GM12878 (cell line): ENCODE measurements at places on chromosomes 12 and 14. TPM values are rescaled to one million over a fixed set of nuclear protein-coding genes. Genes with fewer than 3 reads are reported as not detected.

- H3K4me1 ChIP-seq: no peaks in the 10 kb centered on the region
- no peaks in the 10 kb centered on the region; the same call in 1 of the 2 replicates for H3K27me3 ChIP-seq
- no peak for DNase-seq
These were observed 3.6 kb downstream of the FGD4 start for GRCh38 chr12:32402946-32403345.

DNA sequence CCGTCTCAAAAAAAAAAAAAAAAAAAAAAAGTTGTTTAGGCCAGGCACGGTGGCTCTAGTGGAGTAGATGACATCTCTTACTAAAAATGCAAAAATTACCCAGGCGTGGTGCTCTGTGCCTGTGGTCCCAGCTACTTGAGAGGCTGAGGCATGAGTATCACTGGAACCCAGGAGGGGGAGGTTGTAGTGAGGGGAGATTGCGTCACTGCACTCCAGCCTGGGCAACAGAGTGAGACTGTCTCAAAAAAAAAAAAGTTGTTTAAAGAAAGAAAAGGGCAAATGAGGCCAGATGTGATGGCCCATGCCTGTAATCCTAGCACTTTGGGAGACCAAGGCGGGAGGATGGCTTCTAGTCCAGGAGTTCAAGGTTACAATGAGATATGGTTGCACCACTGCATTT, 36.6 kb upstream of the SPPL3 start:
- H3K36me3 ChIP-seq: no peaks in the 10 kb centered on the region
- no peaks in the 10 kb centered on the region; the same call in 1 of the 2 replicates for H3K4me1 ChIP-seq
- no peaks in the 10 kb centered on the region; the same call in 1 of the 2 replicates for H3K27me3 ChIP-seq
- DNase-seq: no peak
- H3K27ac ChIP-seq: no peak overlapping the region

GRCh38 chr12:46523446-46523845, 150.9 kb upstream of the SLC38A2 start:
- H3K4me1 ChIP-seq: peaks cover 5% of the 10 kb centered on the region
- H3K27ac ChIP-seq: no peak overlapping the region
- H3K4me3 ChIP-seq: no peak overlapping the region
- H3K36me3 ChIP-seq: no peaks in the 10 kb centered on the region

- no peak overlapping the region for H3K4me3 ChIP-seq
- DNase-seq: no peak
- H3K4me1 ChIP-seq: no peaks in the 10 kb centered on the region
- H3K27me3 ChIP-seq: no peaks in the 10 kb centered on the region
These were observed 175.7 kb downstream of the RIMBP2 start for GRCh38 chr12:130540376-130540775.

DNA sequence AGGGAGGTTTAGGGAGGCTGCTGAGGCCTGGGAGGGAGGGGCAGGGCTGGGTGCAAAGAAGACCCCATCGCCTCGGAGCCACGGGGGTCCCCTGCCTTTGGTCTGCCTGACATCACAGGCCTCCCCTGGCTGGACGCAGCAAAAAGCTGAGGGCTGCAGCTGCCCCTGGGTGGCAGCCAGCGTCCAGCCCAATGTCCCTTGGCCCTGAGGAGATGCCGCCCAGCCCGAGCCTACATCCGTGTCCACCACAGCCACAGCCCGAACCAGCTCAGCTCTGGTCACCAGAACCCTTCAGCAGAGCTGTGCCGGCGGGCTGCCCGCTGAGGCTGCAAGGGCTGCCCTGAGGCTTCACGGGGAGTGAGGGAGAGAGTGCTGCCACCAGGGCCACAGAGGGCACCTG, 1.9 kb downstream of the NUDT14 start:
- peaks cover 8% of the 10 kb centered on the region for H3K4me1 ChIP-seq
- H3K36me3 ChIP-seq: no peaks in the 10 kb centered on the region
- DNase-seq: no peak
- no peaks in the 10 kb centered on the region for H3K27me3 ChIP-seq
- no peak overlapping the region for H3K27ac ChIP-seq

- H3K27me3 ChIP-seq: peaks cover 6% of the 10 kb centered on the region
- H3K27ac ChIP-seq: no peak overlapping the region
- no peak for DNase-seq
- H3K4me1 ChIP-seq: no peaks in the 10 kb centered on the region
- no peak overlapping the region for H3K4me3 ChIP-seq
These were observed 910.0 kb downstream of the TMEM121 start for GRCh38 chr14:106436310-106436905.

DNA sequence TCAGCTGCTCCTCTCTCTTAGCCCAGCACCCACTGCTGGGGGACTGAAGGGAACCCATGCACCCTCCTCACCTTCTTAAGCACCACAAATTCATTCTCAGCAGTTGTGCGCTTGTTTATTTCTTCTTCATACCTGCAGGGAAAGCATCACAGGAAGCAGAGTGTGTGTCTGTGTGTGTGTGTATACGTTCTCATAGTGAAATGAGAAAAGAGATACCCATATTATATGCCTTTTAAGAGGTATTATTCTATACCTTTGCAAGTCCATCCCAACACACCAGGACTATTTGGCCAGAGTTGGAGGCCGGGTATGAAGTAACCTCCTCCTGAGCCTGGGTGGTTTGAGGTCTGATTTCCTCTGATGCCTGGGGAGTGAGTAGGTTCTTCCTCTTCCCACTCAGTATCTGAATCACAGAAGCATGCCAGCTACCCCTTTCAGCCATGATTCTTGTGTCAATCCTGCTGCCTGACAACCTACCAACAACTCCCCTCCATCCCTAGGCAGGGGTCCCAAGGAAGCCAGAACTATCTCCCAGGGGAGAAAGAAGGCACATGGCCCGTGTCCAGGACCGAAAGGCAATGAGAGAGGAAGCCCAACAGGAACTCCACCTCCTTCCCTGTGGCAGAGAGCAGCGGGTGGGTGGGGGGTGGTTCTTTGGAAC, 3.0 kb downstream of the KRT73 start:
- no peaks in the 10 kb centered on the region for H3K4me1 ChIP-seq
- no peak for DNase-seq
- H3K4me3 ChIP-seq: no peak overlapping the region
- peaks cover 3% of the 10 kb centered on the region for H3K27me3 ChIP-seq

GRCh38 chr14:52185178-52185577, 82.3 kb upstream of the PTGDR start:
- no peaks in the 10 kb centered on the region for H3K4me1 ChIP-seq
- H3K27me3 ChIP-seq: no peaks in the 10 kb centered on the region
- no peak overlapping the region for H3K27ac ChIP-seq
- no peak for DNase-seq

- no peaks in the 10 kb centered on the region for H3K36me3 ChIP-seq
- H3K4me3 ChIP-seq: no peak overlapping the region
- H3K27me3 ChIP-seq: no peaks in the 10 kb centered on the region
- no peak for DNase-seq
These were observed 48.7 kb upstream of the CDKN3 start for GRCh38 chr14:54348001-54348611.

GRCh38 chr14:49550286-49551184, 35.6 kb downstream of the RPS29 start:
- no peak overlapping the region for H3K27ac ChIP-seq
- no peaks in the 10 kb centered on the region for H3K27me3 ChIP-seq
- H3K4me3 ChIP-seq: no peak overlapping the region

DNA sequence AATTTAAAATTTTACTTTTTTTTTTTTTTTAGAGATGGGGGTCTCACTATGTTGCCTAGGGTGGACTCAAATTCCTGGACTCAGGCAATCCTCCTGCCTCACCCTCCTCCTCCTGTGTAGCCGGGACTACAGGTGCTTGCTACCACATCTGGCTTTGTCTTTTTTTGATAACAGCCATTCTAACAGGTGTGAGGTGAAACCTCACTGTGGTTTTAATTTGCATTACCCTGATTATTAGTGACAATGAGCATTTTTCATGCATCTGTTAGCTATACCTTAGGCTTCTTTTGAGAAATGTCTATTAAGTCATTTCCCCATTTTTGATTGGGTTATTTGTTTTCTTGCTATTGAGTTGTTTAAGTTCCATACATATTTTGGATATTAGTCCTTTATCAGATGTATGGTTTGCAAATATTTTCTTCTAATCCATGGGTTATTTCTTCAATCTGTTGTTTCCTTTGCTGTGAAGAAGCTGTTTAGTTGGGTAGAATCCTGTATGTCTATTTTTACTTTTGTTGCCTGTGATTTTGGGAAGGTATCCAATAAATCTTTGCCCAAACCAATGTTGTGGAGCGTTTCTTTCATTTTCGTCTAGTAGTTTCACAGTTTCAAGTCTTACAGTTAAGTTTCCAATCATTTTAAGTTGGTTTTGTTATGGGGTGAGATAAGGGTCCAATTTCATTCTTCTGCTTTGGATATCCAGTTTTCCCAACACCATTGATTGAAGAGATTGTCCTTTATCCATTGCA, 86.1 kb downstream of the MYF5 start:
- H3K4me1 ChIP-seq: peaks cover 5% of the 10 kb centered on the region; the same call in 1 of the 2 replicates
- H3K4me3 ChIP-seq: no peak overlapping the region
- no peaks in the 10 kb centered on the region for H3K27me3 ChIP-seq
- no peak for DNase-seq

DNA sequence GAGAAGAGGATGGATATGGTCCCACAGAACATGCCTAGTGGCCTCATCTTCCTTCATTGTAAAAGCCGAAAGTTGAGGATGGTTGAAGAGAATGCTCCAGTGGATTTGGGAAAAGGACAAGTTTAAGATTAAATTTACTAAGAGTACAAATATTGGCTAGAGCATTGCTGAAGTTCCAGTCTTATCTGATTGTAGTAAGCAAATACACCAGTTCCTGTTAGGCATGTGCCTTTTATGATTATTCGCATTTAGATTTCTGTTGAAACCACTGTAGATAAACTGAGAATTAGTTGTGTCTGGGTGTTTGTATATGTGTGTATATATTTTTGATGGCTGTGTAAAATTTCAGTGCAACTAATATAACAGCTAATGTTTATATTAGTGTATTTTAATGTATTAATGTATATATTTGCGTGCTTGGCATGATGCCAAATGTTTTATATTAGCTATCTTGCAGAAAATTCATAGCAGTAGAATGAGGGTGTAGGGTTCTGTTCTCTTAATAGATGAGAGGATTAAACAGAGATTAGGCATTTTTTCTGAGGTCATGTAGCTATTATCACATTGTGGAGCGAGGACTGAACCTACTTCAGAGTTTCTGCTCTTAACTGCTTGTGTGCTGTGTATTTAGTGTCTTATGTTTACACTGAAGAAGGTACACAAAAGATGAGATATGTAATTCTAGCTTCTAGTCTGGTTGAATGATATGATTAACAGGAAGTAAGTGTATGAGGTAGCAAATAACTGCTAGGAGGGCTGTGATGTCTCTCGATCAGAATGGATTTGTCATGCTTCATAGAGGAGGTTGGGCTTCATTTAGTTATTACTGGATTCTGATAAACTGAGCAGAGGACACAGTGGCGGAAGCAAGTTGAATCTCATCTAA, 21.1 kb downstream of the FKBP3 start:
- peaks cover 45% of the 10 kb centered on the region for H3K36me3 ChIP-seq
- H3K27me3 ChIP-seq: no peaks in the 10 kb centered on the region
- no peak overlapping the region for H3K27ac ChIP-seq
- no peaks in the 10 kb centered on the region for H3K4me1 ChIP-seq
- H3K4me3 ChIP-seq: no peak overlapping the region
- DNase-seq: no peak

DNA sequence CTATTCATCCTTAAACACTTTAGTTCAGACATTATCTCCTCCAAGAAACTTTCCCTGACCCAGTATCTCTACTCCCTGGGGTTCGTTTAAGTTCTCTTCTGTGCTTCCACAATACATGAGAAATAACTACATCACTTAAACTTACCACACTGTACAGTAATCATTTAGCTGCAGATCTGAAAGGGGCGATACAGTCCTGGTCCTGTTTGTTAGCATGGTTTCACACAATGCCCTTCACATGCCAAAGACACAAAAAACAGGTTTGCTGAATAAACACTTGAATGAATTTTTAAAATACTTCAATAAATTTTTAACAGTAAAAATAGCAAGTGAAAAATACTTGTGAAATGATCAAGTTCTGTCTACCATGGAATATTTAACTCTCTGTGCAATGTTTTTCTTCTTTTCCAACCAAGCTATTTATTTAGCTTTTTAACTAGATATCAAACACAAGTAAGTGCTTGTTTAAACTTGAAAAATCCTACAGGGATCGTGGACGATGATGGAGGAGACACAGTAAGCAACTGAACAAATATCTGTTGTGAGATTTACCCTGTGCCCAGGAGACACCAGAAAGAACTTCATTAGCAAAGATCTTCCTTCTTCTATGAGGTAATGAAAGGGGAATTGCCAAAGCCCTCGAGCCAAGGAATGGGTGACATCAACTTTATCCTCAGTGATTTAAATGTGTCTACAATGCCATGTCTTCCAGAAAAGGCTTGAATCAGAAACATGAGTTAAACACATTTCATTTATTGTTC, 255.6 kb upstream of the GRIP1 start:
- no peaks in the 10 kb centered on the region for H3K36me3 ChIP-seq
- no peak for DNase-seq
- H3K4me3 ChIP-seq: no peak overlapping the region
- no peaks in the 10 kb centered on the region; the same call in 1 of the 2 replicates for H3K27me3 ChIP-seq
- no peak overlapping the region for H3K27ac ChIP-seq

MYH6 gene
- not detected in 2 replicates for total RNA-seq

PTHLH gene
- total RNA-seq: not detected in 2 replicates

VIPAS39 gene
- 16.3 and 18.3 TPM in 2 replicates for total RNA-seq

SYCP3 gene
- total RNA-seq: 0.05 and 0.28 TPM in 2 replicates
